ENCODE measurements at places on chromosomes 16 and 17.

- no peak for DNase-seq
Measured at GRCh38 chr16:15620611-15621195, 22.3 kb downstream of the MARF1 start.

GRCh38 chr17:67377488-67378453 is 690 bp downstream of the PITPNC1 start:
- DNase-seq = peak; percentile 43

DNA sequence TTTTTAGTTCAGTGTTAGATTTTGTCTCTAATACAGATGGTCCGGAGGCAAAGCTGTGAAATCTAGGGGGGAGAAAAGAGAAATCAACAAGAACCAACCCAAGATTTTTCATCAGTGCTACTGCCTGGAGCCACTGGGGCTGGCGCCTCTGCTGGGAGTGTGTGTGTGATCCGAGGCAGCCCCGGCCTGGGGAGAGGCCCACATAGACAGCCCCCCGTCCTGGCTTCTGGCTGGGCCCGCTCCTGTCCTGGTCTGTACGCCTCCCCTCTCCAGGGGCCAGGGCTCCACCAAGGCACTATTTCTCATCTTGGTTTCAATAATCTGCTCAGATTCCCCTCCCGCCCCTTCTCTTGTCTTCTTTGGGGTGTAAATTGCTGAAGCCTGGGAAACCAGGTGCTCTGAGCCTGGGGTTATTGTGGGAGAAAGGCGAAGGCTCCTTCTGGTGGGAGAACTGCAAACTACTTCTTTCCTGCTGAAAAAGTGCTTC is 7.8 kb downstream of the BAHCC1 start:
- no peak for DNase-seq

- no peak for DNase-seq
Measured at GRCh38 chr17:68297195-68297594, 5.9 kb downstream of the ARSG start.

DNA sequence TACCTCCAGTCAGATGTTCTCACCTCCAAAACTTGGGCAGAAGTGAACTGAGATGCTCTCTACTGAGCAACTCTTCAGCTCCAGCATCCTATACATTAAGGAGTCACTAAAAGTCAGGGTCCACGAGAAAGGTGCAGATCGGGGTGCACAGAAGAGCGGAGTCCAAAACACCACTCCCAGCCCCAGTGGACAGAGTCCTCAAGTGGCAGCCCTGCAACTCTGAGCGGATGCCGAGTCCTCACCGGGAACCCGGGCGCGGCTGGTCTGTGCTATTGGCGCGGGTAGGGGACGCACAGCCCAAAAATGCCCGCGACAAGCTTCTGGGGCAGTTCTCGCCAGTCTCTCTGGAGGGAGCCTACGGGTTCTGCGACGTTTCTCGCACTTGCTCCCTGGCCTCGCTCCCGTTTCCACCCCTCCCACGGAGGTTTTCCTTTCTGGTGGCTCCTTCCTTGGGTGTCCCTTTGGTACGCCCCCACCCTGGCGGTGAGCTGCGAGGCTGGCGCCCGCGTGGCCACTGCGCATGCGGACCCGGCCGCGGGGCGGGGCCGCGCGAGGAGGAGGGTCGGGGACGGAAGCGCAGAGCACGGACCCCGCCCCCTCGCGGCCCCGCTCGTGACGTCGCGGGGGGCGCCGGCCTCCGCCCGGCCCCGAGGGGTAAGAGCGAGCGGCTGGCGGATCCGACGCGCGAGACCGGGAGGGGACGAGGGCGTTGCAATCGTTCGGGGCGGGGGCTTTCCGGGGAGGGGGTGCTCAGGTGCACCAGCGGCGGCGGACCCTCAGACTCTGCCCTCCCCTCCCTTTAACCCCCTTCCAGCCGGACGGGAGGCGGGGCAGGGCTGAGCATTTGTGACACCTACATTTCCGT is at the start of gene TMEM219:
Gene TMEM219 (plus strand): TSS at position 601 of the 865 bp plus-strand sequence. CDS start 1,065 bp downstream, outside the sequence.
- DNase-seq = peak; percentile 87

GRCh38 chr17:17560975-17561374 is 30.5 kb downstream of the PEMT start:
- DNase-seq = no peak

DNA sequence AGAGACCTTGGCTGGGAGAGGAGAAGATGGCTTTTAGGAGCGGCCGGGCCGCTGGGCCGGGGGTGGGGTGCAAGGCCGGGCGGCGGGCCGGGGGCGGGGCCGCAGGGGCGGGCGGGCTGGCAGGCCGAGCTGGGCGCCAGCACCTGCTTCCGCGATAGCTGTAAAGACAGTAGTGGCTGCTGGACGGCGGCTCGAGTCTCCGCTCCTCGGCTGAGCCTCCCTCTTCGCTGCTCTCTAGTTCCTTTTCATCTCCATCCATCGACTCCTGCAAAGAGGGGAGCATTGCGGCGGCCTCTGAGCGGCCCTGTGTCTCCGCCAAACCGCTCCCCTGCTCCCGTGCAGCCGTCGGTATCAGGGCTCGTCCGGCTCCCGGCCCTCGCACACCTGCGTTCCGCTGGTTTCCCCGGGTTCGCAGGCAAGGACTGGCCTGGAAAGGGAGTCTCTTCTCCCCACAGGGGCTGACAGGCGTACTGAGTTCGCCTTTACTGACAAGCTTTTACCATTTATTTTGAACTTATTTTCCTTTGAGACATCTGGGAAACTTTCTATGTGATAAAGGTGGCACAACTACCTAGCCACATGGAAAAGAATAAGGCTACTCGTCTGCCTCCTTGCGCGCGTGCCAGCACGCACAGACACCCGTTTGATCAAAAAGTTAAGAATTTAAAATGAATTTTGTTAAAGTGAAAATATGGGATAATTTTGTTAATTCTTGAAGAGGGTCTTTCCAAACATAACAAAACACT is at the start of gene C17orf75:
Gene C17orf75 (minus strand): TSS at position 317 of the 746 bp plus-strand sequence. CDS start 34 bp downstream, at position 283.
- DNase-seq = peak; percentile 80
